ENCODE measurements at places on chromosomes 7 and 10.

- no peak for DNase-seq
These were observed 19.3 kb downstream of the MACC1 start for GRCh38 chr7:20197837-20198236.

GRCh38 chr10:43931308-43931930, 282.7 kb upstream of the ZNF32 start:
- DNase-seq, result no peak

DNA sequence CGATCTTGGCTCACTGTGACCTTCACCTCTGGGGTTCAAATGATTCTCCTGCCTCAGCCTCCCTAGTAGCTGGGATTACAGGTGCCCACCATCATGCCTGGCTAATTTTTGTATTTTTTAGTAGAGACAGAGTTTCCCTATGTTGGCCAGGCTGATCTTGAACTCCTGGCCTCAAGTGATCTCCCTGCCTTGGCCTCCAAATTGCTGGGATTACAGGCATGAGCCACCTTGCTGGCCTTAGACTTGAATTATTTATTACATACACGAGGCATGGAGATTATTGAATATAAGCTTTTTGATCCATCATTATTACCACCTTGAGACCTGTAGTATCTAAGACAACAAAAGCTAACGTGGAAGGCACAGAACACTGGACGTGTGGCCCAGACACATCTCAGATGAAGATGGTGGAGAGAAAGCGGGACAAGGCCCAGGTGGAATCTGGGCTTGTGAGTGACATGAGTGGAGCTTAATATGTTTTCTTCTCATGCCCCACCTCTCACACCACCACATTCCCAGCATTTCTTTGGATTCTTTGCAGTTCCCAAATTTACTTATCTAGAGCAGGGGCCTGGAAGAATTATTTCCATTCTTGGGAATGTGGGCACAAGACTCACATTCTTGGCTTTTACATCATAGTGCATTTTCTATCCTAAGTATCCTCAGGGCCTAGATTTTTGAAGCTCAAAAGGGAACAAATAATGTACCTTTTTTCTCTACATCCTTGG, 76.6 kb downstream of the SUGCT start:
- no peak for DNase-seq

DNA sequence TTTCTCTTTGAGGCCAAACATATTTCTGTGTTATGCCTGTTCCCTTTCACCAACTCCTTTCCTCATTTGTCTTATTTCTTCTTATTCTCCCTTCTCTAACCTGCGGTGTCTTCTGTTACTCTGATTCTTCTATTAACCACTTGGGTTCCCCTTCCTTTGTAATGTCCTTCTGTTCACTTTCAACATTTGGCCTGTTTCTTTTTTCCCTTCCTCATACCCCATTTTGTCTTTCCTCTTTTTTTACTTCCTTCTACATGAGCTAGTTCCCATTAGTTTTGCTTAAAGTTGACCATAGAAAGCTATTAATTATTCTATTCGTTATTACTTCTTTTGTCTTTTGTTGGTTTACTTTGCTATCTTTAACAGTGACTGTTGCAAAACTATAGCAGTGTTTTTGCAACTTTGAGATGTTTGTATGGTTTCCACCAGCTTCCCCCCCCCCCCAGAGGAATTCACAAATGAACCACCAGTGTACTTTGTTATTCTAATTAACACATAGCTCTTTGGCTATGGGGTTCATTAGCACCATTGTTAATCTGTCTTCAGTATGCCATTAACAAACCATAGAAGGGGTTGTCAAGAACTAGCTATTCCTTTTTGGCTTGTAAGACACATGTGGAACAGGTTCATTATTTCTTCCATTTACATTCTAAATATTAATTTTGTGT, 2.9 kb downstream of the LRGUK start:
- DNase-seq, result no peak

DNA sequence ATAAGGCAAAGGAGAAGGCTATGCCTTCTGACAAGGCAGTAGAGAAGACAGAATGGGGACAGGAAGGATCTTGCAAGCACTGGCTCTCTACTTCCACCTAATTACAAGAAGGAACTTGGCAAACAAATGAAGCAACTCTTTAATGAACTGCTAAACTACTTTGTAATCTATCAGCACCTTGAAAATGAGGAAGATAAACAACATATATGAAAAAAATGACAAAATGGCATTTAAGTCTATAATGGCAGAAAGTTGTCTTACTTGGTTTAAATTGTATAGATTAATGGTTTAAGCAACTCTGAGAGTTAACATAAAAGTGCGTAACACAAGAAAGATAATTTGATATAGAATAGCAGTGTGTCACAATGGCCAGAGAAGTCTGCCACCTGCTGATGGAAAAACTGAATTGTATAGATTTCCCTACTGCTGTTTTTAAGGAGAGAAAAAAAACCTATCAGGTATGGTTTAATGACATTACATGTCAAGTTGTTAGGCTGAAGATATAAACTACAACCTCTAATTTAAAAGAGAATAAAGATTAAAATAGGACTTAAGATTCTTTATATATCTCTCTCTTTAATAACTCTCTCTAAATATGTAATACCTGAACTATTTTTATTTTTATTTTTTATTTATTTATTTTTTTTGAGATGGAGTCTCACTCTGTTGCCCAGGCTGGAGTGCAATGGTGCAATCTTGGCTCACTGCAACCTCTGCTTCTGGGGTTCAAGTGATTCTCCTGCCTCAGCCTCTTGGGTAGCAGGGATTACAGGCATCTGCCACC, 11.8 kb downstream of the NT5C3A start:
- peak; percentile 48 for DNase-seq

GRCh38 chr10:71830726-71831125, 20.3 kb downstream of the PSAP start:
- no peak for DNase-seq

GRCh38 chr10:96632974-96633710, 46.3 kb upstream of the TM9SF3 start:
- DNase-seq, result no peak

GRCh38 chr7:51256209-51256781, 60.3 kb downstream of the COBL start:
- no peak for DNase-seq

GRCh38 chr7:155007947-155008346, 5.0 kb upstream of the PAXIP1 start:
- DNase-seq, result no peak

DNA sequence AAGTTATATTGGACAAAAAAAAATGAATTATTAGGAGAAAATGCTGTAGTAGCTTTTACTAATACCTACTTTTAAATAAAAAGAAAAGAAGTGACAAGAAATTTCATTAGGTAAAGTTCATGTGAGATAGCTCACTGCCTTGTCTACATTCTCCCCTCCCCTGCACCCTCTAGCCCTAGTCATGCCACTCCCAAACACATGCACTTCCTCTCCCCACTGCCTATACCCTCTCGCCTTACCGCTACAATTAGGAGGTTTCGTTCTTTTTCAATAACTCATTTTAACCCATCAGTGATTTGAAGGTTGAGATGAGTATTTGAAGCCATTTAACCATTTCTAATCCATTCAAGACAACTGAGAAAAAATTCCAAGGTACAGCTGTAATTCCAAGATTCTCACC, 75.3 kb downstream of the HIBADH start:
- no peak for DNase-seq

- no peak for DNase-seq
These were observed 30.5 kb downstream of the EBF3 start for GRCh38 chr10:129933456-129934092.

GRCh38 chr10:59090817-59091622, 85.4 kb upstream of the PHYHIPL start:
- no peak for DNase-seq

- DNase-seq, result peak; percentile 42
These were observed 81.8 kb downstream of the PTPN20 start for GRCh38 chr10:46992803-46993561.

DNA sequence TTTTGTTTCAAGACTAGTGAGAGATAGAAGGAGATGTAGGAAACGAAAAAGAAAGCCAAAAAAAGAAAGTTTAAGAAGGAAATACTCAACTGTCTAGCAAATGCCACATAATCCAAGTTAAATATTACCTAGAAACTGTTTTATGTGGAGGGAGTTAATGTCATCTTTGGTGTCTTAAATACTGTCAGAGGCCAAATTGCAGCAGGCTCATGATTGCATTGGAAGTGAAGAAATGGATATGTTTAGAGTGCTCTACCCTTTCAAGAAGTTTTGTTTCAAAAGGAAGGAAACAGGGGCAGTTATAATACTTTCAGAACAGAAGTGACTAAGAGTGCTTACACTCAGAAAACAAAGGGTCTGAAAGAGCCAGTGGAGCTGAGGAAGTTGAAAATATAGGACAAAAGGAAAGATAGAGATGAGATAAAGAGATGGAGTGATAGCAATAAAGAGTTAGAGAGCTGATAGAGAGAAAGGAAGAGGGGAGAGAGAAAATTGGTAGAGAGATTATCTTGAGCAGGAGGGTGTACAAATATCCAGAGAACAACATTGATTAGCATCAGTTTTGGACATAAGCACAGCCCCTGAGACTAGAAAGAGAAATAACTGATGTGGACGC, 28.0 kb upstream of the GNAI1 start:
- no peak for DNase-seq

GRCh38 chr7:50068026-50068425, 25.0 kb downstream of the ZPBP start:
- DNase-seq, result peak; percentile 20

- DNase-seq, result no peak
These were observed 124.5 kb downstream of the POU6F2 start for GRCh38 chr7:39102234-39102633.

GRCh38 chr10:29648114-29648982, 13.6 kb upstream of the SVIL start:
- no peak for DNase-seq

DNA sequence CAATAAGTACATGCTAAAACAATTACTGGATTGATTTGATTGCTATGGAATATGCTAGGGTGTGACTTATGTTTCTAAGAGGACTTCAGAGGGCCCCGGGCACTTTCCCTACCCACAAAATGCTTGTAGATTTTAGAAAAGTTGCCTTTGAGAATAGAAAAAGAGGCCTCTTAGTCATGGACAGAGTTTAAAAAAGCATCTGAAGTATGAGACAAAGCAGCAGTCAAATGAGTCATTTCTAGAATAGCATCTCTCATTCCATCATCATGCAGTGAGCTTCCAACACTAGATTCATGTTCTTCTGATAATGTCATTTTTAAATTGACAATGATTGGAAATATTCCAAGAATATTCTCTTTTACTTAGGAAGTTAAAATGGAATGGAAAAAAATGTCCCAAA, 675.1 kb upstream of the PCDH15 start:
- DNase-seq, result no peak

GRCh38 chr10:72524489-72524888, 101.4 kb downstream of the MICU1 start:
- DNase-seq, result no peak

GRCh38 chr7:29463504-29464158, 100.0 kb upstream of the PRR15 start:
- no peak for DNase-seq

- DNase-seq, result no peak
These were observed 443.3 kb downstream of the GFRA1 start for GRCh38 chr10:115829521-115830205.

DNA sequence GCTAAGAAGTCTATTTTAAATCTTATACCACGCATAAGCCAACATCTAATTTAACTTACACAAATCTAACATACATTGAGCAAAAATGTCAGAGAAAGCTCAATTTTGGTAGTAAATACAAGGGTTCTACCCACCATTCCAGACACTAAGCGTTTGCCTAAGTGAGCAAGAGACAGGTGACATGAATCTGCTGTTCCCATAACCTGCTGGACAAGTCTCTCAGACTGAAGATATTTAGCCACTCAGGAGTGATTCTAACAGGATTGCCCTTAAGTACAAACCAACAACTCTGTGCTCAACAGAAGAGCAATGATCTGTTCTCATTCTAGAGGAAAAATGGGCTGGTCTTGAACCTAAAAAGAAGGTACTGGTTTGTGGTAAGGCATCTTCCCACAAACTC, 18.8 kb downstream of the EZH2 start:
- DNase-seq, result no peak

DNA sequence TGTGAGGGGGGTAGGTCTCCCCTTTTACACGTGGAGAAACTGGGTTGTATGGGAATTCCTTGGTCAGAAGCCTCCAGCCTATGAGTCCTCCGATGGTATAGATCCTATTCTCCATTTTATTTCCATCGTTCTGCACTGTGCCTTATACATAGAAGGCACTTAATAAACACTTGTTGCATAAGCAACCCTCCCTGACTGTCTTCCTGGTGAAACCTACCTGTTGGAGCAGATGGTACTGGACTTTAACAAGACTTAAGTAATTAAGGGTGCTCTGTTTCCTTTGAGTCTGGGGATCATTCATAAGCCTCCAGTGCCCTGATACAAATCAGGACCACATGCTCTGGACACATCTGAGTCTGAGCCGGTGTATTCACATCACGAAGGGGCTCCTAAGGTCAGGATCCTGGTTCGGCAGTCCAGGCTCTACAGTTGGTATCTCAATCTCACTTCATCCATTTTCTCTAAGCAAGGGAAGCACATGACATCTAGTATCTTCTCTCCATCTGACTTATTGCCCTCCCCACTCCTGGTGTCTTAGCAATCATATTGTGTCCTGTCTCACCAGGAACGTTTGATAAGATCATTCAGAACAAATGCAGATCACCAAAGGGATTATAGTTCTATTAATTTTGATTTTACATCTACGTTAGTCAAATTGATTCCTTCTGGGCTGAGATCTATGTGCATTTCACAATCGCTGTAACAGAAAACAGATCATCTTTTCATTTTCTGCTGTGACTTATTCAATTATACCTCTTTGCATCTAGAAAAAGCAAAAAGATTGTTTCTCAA, 22.8 kb upstream of the EZH2 start:
- no peak for DNase-seq

- DNase-seq, result no peak
These were observed 636.8 kb downstream of the ETV1 start for GRCh38 chr7:13352677-13353076.

DNA sequence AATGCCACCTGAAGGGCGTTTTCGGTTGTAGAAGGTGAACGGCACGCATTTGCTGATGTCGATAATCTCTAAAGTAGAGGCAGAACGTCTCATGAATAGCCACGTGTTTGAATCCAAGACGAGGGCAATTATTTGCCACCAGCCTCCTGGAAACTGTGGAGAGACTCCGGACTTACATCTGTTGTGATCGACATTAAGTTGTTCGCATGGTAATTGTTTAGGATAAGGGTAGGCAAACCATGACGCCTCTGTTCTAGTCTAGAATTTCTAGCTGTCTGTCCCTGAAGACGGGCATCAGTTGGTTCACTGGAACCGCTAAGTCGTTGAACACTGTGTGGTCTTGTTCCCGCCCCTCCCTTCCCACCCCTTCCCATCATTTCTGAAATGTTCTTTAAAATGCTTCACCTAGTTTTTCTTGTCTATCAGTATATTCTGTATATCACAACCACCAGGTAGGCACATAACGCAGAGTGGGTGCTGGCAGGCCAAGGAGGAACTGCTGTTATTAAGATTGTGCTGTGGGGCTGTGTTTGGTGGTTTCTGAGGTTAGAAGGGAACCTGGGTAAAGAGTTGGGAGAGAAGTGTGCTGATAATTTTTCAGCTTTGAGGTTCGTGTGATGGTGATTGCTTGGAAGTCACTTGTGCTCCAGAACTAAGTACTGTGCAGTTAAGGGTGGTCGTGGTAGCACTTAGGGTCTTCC, 1.2 kb downstream of the UBE3C start:
- DNase-seq, result no peak

GRCh38 chr10:33388785-33389184, 54.3 kb upstream of the NRP1 start:
- DNase-seq, result no peak

Data from RWPE1 (cell line).